Left renal pelvis (tissue), 4 donors: ENCODE measurements at places on chromosomes 7 and 10.
A peak's percentile ranks its signal among the peaks of the same experiment; 100 is the strongest.

- no peak for DNase-seq
These were observed 700.3 kb downstream of the NRG3 start for GRCh38 chr10:82575318-82575717.

GRCh38 chr7:117137868-117138267 is 184.6 kb downstream of the ST7 start:
- no peak for DNase-seq

- DNase-seq, result no peak
These were observed 400.3 kb upstream of the ADARB2 start for GRCh38 chr10:2137549-2138174.

- DNase-seq, result no peak
These were observed 927 bp upstream of the DEPP1 start for GRCh38 chr10:44979281-44980191.

- DNase-seq, result no peak
These were observed 64.5 kb upstream of the EEPD1 start for GRCh38 chr7:36088553-36088952.

DNA sequence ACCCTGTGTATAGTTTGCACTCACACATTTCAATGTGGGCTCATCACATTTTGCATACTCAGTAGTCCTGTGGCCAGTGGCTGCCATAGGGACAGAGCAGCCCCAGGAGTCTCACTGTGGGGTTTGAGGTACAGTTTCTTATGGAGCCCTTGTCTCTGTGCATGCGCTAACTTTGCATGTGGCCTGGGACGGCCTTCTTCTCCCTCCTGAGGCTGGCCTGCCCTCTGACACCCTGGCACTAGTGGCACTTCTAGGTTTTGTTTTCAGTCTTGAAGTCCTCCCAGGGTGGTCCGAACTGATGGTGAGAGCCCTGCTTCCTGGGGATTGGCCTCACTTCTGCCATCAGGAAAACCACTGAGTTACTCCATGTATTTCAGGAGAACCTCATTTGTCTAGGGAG is 21.2 kb downstream of the NACAD start:
- DNase-seq, result no peak

- no peak for DNase-seq
These were observed 203.1 kb downstream of the MLLT10 start for GRCh38 chr10:21737106-21737505.

DNA sequence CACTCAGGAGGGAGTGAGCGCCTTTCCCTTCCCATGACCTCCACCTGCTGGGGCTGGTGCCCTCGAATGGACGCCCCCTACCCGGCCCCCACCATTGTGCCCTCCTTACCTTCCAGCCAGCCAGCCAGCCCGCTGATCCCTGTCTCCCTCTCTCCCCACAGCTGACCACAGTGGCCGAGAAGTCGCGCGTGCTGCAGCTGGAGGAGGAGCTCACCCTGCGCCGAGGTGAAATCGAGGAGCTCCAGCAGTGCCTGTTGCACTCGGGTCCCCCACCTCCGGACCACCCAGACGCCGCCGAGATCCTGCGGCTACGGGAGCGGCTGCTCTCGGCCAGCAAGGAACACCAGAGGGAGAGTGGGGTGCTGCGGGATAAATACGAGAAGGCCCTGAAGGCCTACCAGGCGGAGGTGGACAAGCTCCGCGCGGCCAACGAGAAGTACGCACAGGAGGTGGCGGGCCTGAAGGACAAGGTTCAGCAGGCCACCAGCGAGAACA is 77.9 kb upstream of the GTF2IRD1 start:
- DNase-seq, result no peak

GRCh38 chr10:5591336-5591824 is 66.6 kb downstream of the CALML3 start:
- no peak for DNase-seq

- DNase-seq, result no peak
These were observed 77.3 kb upstream of the RPA3 start for GRCh38 chr7:7795630-7796121.

GRCh38 chr10:55048830-55049498 is 247.9 kb upstream of the PCDH15 start:
- DNase-seq, result no peak

- no peak for DNase-seq
These were observed 94.4 kb downstream of the JAZF1 start for GRCh38 chr7:28086198-28086597.

DNA sequence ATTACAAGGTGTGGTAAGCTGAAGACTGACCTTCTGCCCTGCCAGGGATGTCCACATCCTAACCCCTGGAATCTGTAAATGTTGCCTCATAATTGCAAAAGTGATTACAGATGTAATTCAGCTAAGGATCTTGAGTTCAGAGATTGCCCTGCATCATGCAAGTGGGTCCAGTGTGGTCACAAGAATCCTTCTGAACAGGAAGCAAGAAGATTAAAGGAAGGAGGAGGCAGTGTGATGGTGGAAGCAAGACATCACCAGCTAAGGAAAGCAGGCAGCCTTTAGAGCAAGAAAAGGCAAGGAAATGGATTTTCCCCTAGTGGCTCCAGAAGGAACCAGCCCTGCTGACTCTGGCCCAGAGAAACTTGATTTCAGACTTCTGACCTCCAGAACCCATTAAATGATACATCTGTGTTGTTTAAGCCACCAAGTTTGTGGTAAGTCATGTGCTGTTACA is 78.1 kb downstream of the USP6NL start:
- no peak for DNase-seq

DNA sequence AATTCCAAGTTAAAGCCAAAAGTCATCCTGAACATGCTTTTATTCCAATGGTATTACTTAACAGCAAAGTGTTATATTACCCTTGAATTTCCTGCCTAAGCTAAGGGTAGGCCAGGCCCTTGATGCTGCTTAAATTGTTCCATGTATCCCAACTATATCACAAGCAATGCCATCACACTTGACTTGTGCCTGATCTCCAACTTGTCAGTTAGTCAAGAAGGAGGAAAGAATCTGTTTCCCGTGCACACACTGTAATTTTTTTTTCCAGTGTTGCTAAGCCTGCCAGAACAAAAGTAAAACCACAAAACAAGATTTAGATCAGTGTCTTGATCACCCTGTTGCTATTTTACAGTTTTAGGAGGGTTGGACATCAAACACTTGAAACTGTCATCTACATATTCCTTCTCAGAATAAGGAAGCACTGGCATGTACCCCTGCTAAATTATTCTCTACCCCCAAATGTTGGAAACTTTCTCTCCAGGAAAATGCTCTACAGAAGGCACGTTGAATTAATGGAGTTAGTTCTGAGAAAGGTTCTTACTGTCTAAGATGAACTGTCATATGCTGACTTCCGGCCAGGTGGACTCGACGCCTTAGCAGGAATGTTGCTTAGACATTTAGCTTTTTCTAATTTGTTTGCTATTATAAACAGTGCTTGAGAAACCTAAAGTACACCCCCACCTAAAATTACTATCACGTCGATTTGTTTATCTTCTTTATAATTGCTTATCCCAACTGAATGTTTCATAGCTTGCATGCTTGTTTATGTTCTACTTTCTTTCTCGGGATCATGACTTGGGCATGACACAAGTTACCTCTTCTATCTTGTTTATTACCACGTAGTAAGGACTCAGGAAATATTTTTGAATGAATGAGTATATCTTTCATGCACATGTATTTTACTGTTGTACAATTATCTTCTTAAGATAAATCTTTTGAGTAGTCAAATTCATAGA is 105.5 kb upstream of the ZNF438 start:
- no peak for DNase-seq

DNA sequence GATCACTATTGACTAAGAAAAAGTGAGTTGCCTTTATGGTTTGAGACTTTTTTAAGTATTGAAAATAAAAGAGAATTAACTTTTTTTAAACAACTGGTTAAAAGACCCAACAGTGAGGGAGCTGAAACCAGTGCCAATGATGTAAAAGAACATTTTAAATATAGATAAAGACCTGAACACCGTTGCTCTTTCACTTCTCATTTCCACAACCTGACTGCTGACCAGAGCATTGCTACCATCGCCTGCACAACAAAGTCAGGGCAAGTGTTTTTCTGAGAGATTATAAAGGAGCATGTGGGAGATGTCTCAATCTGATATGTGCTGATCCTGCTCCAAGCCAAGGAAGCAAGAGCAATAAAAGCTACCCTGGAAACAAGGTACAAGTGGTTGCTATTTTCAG is 34.7 kb downstream of the IMMP2L start:
- DNase-seq, result no peak

- no peak for DNase-seq
These were observed 151.5 kb upstream of the AOAH start for GRCh38 chr7:36875794-36876193.

DNA sequence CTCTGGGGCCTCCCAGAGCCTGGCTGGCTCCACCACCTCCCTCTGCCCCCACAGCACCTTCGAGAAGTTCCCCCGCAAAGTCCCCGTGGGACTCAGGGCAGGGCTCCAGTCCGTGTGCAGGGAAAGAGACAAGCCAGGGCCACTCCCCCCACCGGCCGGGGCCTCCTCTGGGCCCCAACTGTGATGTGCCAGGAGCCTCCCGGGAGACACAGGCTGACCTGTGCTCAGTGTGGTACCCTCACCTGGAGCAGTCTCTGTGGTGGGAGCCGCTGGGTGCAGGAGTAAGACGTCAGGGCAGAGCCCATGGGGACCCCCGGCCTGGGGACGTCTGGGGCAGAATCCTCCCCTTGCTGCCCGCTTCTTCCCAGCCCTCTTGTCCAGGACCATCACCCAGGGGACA is 1.5 kb upstream of the ADGRA1 start:
- no peak for DNase-seq

DNA sequence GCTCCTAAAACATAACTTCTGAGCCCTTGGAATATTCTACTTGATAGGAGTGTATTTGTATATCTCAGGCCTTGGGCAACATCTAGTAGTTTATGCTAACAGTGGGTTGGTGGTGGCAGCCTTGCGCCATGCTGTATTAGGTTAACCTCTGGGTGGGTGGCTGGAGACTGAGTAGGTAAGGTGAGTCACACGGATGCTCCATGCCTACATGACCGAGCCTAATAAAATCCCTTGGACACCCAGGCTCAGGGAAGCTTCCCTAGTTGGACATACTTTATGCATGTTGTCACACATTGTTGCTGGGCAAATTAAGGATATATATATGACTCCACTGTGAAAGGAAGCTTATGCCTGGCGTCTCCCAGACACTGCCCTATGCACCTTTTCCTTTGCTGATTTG is 6.0 kb upstream of the DAGLB start:
- DNase-seq, result no peak

- no peak for DNase-seq
These were observed 303.6 kb upstream of the LYZL1 start for GRCh38 chr10:28985137-28985885.

GRCh38 chr7:67625257-67625737 is 628.7 kb downstream of the TYW1 start:
- DNase-seq, result peak; percentile 55

GRCh38 chr7:122989041-122989440 is 6.5 kb downstream of the TAS2R16 start:
- no peak for DNase-seq

- DNase-seq, result no peak
These were observed 92.6 kb downstream of the DGKI start for GRCh38 chr7:137753948-137754851.

DNA sequence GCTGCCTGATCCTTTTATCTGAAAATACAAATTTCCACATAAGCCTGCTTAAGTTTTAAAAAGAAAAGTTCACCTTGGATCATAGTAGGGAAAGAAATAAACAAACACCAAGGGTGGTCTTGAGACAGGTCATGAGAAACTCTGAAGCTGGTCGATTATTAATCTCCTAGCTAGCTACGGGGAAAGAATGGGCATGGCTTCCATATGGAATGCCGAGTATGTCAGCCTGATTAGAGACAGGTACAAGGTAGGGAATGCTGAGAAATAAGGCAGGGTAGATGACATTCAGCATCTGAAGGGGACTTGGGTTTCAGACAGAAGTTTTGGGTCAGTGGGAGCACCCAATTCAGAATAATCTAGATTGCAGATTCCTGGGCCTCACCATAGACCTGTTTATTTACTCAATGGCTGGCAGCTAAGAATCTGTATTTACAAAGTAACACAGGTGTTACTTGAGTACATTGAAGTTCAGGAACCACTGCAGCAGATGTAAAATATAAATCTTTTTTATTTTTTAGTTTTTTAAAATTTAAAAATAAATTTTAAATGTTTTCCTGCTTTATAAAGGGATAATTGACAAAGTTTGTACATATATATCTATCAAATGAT is 49.0 kb downstream of the SCIN start:
- DNase-seq, result no peak

GRCh38 chr10:95588025-95588424 is 26.9 kb upstream of the SORBS1 start:
- no peak for DNase-seq

DNA sequence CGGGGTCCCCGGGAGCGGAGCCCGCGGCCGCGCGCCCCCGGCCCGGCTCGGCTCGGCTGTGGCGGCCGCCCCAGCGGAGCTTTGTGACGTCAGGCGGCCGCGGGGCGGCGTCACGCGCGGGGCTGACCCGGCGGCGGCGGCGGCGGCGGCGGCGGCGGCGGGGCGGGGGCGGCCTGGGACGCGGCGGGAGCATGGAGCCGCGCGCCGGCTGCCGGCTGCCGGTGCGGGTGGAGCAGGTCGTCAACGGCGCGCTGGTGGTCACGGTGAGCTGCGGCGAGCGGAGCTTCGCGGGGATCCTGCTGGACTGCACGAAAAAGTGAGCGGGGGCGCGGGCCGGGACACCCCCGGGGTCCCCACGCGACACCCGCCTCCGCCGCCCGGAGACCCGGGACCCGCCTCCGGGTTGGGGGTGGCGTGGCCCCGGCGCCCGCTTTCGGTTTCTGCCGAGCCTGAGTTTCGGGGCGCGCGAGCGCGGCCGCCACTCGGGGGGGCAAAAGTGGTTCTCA is at the start of gene PWWP2B:
Gene PWWP2B (plus strand): TSS at position 165 of the 506 bp plus-strand sequence. CDS start 27 bp downstream, at position 192.
- no peak for DNase-seq

GRCh38 chr7:6558837-6559236 is 7.6 kb upstream of the GRID2IP start:
- no peak for DNase-seq
